GM12878 (cell line): ENCODE measurements at places on chromosomes 7 and 10.
A peak's percentile ranks its signal among the peaks of the same experiment; 100 is the strongest.

DNA sequence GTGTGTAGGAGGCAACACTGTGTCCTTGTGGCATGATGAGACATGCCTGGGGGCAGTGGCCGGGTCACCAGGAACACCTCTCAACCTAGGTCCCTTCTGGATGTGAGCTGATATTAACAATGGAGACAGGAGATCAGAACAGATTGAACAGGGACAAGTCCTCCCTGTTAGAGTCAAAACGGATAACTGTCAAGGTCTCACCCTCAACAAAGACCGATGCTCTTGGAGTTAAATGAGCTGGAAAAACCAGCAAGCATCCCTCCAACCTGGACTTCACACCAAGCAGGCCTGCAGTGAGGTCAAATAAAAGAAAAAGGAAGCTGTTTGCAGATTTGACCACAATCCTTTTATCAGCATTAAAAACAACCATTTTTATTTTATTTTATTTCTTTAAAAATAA lies 49.0 kb downstream of the SLIT1 start:
- DNase-seq, result no peak

GRCh38 chr7:33706186-33706585 lies 199.2 kb upstream of the BMPER start:
- DNase-seq, result no peak

DNA sequence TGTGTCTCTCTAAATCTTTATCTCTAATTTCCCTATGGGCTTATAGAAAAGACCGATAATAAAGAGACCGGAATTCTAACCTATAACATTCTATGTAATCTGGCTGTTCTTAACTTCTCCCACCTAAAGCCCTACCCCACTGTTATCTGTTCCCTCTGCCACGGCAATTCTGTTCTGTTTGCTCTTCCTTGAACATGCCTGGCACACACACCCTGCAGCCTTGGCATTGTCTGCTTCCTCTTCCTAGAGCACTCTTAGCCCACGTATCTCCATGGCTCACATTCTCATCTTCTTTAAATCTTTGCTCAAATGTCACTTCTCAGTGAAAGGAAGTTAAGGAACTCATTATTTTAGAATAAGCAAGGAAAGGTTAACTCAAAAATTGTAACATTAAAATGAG lies 309.2 kb downstream of the GPR158 start:
- DNase-seq, result no peak

GRCh38 chr7:95527033-95527775 lies 41.5 kb downstream of the ASB4 start:
- DNase-seq, result no peak

DNA sequence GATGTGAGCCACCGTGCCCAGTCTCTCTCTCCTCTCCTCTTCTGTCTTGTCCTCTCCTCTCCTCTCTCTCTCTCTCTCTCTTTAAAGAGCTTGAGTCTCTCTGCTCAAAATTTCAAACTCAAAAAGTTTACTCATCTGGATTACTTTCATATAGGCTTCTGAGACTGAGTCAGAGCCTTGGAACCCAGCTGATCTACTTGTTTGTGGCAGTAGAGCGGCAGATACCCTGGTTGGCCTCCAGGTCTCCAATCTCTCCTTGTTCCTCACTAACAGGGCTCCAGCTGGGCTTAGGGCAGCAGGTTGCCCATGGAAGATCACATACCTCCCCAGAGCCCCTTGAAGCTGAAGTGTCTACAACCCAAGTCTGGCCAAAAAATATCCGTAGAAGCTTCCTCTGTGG lies 51.0 kb downstream of the HHEX start:
- no peak for DNase-seq

DNA sequence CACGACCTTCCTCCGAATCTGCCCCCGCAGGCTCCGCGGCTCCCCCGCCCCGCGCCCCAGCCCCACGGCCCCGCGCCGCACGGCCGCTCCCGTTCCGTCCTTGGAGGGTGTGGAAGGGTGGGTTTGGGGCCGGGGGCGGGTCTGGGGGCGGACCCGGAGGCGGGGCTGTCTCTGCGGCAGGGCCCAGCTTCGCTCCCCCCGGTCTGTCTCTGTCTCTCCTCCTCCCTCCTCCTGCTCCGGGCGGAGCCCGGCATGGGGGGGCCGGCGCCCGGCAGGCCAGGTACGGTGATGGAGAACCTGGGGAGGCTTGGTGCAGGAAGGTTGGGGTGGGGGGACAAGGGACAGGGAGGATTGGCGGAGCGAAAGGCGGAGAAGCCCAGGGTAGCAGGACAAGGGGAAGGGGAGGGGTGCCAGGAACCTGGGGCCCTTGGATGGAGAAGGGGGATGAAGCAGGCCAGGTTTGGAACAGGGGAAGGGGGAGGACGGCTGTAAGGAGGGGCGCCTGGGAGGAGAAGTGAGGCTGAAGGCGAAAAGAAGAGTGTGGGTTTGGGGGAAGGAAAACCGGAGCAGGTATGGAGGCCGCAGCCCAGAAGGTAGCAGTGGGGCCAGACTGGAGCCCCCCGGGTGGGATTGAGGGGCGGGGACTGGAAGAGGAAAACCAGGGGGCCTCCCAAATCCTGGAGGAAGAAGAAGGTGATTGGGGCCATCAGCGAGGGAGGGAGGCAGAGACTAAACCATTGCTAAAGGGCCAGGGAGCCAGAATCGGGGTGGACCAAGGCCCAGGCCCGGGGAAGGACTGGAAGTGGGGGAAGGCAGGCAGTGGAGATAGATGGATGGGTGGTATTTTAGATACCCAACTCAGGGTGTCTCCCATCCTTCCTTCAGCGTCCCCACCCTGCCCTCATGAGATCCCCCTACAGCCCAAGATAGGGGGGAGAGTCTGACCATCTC lies at the start of gene NYAP1:
Gene NYAP1, plus strand, starts transcription at position 206 of the 951 bp plus-strand sequence. CDS start 1,385 bp downstream, outside the sequence.
- no peak for DNase-seq

- no peak for DNase-seq
Measured at GRCh38 chr7:33495207-33495606, 365.8 kb downstream of the BBS9 start.

DNA sequence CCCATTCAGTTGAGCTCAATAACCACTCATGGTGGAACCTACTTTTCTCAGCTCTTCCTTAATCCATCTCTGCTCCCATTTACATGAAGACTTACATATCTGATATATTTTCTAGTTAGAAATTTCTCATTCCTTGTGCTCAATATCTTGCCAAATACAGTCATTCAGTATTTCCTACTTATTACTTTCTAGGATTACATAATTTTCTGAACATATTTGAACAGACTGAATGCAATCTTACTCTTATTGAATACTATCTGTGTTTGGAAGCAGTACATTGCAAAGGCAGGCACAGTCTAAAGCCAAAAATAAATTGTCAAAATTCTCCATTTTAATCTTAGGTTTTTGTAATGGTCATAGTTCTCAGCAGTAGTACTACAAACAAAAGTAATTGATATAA lies 126.0 kb downstream of the GNAI1 start:
- no peak for DNase-seq

- no peak for DNase-seq
Measured at GRCh38 chr10:19929506-19930140, 113.4 kb downstream of the PLXDC2 start.

GRCh38 chr7:25181532-25181931 lies 46.8 kb downstream of the NPVF start:
- DNase-seq, result no peak

DNA sequence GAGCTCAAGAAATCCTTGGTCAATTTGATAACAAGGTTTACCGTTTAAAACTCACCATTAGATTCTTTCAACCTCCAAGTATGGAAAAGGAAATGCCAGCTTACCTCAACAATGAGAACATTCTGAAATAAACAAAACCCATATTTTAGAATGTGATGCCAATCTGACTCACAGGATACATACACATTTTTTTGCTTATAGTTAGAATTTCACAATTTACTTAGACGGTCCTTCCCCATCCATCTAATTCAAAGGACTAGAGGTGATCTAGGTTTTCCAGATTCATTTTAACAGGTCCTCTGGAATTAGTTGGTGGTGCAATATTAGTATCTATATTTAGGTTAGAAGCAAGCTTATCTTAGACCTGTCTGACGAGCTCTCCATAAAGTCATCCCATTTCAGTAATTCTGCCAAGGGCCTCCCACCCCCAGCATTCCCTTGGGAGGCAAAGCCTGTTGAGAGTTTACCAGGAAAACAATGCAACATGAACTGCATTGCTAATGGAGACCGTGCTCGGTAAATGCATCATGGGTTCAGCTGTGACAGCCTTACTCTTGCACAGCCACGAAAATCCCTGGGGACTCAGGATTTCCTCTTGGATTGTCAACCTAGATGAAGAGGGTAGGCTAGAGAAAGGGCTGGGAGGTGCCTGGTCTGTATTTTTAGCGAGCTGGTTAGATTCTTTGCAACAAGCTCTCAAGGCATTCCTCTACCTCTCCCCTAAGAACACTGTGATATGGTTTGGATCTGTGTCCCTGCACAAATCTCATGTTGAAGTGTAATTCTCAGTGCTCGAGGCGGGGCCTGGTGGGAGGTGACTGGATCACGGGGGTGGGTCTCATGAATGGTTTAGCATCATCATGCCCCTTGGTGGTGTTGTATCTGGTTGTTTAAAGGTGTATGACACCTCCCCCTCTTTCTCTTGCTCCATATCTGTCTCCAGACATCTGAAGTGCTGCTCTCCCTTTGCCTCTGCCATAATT lies 93.8 kb downstream of the PRTFDC1 start:
- DNase-seq, result no peak

DNA sequence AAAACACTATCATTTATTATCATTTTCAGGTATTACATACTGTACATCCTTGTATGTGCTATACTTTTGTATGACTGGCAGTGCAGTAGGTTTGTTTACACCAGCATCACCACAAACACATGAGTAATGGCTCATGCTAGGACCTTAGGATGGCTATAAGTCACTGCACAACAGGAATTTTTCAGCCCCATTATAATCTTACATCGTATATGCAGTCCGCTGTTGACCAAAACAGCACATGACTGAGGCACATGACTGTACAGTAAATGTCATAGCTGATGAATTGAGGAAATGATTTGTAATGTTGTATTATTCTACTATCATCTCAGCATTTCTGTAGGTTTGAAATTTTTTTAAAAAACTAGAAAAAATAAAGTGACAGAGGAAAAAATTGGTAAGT lies 38.6 kb downstream of the BPGM start:
- no peak for DNase-seq

DNA sequence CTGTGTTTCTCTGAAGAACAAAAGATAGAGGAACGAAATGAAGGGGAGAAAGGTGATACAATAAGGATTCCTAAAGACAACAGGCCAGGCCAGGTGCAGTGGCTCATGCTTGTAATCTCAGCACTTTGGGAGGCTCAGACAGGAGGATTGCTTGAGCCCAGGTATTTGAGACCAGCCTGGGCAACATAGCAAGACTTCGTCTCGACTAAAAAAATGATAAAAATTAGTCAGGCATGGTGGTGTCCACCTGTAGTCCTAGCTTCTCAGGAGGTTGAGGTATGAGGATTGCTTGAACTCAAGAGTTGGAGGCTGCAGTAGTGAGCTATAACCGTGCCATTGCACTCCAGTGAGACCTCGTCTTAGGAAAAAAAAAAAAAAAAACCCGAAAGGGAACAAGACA lies 41.4 kb upstream of the FAM3C start:
- DNase-seq, result no peak

- DNase-seq, result no peak
Measured at GRCh38 chr7:154680894-154681659, 321.8 kb downstream of the PAXIP1 start.

DNA sequence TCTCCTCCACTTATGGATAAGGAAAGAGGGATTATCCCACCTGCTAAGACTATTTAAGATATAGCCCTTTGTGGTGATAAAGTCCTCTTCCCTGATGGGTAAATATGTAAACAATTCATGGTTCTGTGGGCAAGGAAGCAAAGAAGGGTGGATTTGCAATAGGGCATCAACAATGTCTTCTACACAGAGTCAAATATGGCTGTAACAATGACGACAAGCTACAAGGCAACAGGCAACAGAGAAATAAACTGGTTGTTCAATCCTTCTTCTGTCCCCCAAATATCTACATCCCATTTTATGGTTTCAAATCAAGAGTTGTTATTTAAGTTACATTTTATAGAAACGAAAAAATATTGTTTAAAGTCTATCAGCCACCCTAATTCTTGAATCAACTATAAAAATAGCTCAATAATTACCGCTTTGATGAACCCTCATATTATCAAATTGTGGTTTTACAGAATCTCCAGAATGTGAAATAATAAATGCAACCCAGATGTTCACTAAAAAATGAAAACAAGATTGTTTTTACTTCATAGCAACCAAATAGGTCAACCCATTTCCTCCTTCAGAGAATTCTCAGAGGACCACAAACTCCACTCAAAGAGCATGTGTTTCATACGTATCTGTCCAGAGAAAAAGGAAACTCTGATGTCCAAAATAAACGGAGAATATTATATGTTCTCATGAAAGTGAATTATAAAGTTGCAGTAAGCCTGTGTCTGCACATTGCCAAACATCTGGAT lies 13.8 kb downstream of the CYTH3 start:
- DNase-seq, result no peak

GRCh38 chr7:519484-520390 lies at the start of gene PDGFA:
Gene PDGFA, minus strand, starts transcription at chr7:519846. Its CDS starts 845 bp downstream, at chr7:519001.
- DNase-seq, result no peak

DNA sequence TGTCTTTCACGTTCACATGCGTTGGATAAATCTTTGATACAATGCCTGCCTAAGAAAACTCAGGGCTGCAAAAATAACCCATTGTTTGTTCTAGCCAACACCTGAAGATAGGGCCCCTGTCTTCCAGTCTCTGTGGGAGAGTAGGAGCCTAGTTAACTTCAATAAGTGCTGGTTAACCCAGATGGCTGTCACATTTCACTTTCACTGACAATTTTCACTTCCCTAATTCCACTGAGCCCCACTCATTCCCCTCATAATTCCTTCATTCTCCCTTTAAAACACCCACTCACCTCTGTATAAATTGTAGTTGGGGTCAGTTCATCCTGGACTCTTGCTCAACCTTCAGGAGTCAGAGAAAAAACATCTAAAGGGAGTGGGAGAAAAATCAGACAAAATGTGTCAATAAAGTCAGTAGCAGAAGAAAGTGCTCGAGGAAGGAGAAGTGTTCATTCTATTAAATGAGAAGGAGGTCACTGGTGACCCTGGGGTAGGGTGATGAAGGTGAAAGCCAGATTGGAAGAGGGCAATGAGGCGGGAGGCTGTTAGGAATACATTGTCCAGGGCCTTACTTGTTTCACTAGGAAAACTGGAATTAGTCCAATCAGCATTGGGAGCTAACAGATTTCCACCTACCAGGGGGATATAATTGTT lies 51.2 kb upstream of the ABI1 start:
- peak; percentile 21 for DNase-seq

GRCh38 chr10:15660990-15661389 lies 58.7 kb downstream of the ITGA8 start:
- no peak for DNase-seq

GRCh38 chr10:47330804-47331203 lies 8.6 kb downstream of the GDF2 start:
- DNase-seq, result no peak

DNA sequence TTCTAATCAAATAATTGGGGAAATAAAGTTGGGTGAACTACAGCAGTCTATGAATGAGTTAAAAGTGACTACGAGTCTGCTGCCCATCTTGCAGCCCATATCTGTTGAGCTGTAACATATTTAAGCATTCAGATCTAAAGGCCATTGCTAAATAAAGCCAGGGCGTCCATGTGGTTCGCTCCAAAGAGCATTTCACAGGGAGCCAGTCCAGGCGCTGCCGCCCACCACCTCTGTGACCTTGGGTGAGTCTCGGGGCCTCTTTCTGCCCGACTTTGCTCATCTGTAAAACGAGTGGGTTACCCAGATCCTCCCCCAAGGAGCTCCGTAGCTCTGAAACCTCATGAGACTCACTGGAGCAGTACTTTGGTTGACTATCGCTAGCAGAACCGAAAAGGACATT lies 223.1 kb downstream of the CUX1 start:
- DNase-seq, result no peak

GRCh38 chr10:1674501-1674900 lies 62.8 kb downstream of the ADARB2 start:
- DNase-seq, result peak; percentile 51

GRCh38 chr10:1635340-1635739 lies 102.0 kb downstream of the ADARB2 start:
- DNase-seq, result no peak
